ENCODE measurements at places on chromosomes 6 and 20.
A peak's percentile ranks its signal among the peaks of the same experiment; 100 is the strongest.

- no peak for DNase-seq
These were observed 37.8 kb upstream of the RNF144B start for GRCh38 chr6:18349386-18349785.

DNA sequence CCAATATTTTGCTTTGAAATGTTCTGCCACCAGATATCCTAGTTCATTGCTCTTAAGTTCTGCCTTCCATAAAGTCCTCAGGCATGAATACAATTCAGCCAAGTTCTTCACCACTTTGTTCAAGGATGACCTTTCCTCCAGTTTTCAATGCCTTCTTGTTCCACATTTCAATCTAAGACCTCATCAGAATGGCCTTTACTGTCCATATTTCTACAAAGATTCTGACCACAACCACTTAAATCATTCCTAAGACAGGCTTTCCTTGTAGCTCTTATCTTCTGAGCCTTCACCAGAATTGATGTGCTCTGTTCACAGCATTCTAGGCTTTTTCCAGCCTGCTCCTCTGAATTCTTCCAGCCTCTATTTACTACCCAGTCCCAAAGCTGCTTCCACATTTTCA is 319.0 kb downstream of the HACE1 start:
- DNase-seq = no peak

- no peak for DNase-seq
These were observed 51.6 kb downstream of the ZHX3 start for GRCh38 chr20:41265938-41266337.

GRCh38 chr6:137700751-137701477 is 166.1 kb upstream of the TNFAIP3 start:
- no peak for DNase-seq

GRCh38 chr6:107959392-107959791 is 1.4 kb upstream of the SEC63 start:
- DNase-seq = no peak

DNA sequence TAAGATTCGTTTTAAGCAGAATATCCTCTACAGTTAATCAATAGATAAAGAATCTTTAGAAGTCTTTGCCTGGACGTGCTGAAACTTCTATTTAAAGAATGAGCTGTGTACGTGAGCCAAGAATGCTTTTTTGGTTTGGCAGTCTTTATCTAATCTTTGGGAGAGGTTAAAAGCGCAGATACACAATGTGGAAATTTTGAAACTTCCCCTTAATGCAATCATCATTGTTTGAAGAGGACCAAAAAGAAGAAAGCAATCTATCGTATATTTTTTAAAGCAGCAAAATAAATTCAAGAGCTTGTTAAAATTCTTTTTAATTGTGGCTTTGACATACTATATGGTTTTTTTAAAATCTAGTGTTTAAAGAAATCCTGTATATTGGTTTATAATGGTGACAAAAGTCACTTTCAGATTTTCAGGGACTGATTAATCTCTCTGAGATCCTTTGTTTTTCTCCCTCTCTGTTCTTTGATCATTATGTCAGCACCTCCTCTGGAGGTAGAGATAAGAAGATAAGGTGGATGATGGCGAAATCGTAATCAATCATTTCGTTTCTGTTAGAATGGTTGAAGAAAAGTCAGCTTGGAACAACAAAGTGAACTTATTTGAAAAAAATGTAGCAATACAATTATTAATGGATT is 92.1 kb upstream of the FAM184A start:
- no peak for DNase-seq

DNA sequence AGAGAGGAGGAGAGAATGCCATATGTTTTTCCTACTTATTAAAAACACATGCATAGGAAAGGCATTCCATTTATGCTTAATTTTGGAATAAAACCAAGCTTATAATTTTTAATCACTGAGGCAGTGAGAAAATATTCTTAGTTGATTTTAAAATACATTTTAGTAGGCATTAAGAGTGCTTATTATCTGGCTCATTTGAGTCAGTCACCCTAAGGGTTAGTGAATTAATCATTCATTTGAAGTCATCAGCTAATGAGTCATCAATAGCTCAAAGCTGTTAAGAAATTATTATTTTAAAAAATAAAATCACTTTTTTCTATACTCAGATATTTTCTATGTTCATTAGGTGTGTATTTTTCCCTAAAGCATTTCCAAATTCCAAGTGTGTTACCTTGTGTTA is 81.6 kb downstream of the TMEM200A start:
- no peak for DNase-seq

- DNase-seq = no peak
These were observed 82.6 kb downstream of the THBS2 start for GRCh38 chr6:169171016-169171415.

- peak; percentile 98 for DNase-seq
These were observed at the start of gene AKIRIN2 for GRCh38 chr6:87701676-87702588. AKIRIN2 (minus strand) TSS chr6:87702233; CDS start chr6:87701684, 549 bp downstream.

GRCh38 chr6:106496823-106497222 is 132.5 kb downstream of the RTN4IP1 start:
- no peak for DNase-seq

DNA sequence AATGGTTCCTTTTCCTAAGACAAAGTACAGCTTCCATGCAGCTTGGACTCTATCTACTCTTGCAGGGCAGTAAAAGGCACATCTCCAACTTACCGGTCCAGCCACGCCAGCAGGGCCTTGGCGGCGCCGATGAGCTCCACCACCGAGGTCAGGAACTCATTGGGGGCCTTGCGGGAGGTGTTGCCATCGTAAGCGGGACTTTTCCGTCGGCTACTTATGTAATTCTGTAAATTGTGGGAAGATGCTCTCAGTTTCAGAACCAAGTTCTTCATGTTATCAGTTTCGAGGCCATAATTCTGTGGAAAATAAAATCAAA is 68.5 kb downstream of the CNKSR3 start:
- DNase-seq = no peak

DNA sequence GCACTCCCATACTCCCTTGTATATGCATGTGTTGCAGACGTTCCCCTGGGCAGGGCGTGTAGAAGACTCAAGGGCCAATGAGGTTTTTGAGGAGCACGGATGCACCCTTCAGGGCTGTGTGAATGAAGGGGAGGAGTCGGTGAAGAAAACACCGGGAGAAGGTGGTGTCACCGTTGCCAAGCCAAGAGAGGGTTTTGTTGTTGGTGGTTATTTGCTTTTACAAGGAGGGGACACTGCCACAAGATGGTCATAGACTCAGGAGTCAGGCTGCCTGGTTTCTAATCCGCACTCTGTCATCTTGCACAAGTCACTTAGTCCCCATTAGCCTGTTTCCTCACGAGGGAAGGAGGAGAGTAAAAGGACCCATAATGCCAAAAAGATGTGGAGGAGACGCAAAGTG is 124.0 kb downstream of the PXDC1 start:
- no peak for DNase-seq

GRCh38 chr20:62754991-62755356 is 41.3 kb upstream of the MRGBP start:
- no peak for DNase-seq

DNA sequence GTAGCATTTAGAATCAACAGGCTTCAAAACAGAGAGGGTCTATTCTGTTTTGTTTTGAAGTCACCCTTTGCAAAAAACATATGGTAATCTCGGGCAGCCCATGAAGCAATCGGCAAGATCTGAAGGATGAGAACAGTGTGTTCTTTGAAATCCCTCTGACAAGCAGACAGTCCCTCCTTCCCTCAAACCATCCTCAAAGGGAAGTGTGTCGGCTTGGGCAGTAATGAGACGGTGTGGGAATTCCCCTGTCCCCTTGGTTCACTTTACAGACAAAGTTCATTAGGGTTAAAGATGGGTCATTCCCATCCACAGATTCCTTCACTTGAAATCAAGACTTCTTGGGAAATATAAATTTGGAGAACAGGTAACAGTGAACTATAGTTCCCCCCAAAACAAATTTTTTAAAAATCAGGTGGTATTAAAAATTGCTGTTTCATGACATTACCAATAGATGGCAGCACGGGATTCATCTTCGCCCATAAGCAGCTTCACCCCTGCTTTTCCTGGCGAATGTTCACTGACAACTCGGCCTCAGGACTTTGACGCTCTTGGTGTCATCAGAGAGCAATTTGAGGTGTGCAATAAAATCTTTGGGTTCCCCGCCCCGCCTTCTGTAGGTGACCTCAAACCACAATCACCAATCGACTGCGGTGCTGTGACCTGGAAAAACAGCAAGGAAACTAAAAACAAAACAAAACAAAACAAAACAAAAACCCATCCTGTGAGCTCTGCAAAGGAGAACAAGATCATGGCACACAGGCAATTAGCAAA is 159.3 kb upstream of the TNFAIP3 start:
- no peak for DNase-seq

DNA sequence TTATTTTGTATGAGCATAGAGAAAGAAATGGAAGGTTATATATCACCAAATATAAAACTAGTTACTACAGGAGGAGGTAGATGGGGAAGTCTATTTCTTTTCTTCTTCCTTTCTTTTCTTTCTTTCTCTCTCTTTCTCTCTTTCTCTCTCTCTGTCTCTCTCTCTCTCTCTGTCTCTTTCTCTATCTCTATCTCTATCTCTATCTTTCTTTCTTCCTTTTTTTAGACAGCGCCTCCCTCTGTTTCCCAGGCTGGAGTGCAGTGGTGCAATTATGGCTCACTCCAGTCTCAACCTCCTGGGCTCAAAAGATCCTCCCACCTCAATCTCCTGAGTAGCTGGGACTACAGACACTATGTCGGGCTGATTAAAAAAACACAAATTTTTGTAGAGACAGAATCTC is 10.2 kb upstream of the SGK1 start:
- DNase-seq = no peak

GRCh38 chr20:4866429-4866828 is 134.9 kb downstream of the SLC23A2 start:
- no peak for DNase-seq

- DNase-seq = no peak
These were observed 428.6 kb downstream of the HACE1 start for GRCh38 chr6:104431096-104431495.

- peak; percentile 48 for DNase-seq
These were observed 105.1 kb upstream of the CNKSR3 start for GRCh38 chr6:154615483-154616025.

DNA sequence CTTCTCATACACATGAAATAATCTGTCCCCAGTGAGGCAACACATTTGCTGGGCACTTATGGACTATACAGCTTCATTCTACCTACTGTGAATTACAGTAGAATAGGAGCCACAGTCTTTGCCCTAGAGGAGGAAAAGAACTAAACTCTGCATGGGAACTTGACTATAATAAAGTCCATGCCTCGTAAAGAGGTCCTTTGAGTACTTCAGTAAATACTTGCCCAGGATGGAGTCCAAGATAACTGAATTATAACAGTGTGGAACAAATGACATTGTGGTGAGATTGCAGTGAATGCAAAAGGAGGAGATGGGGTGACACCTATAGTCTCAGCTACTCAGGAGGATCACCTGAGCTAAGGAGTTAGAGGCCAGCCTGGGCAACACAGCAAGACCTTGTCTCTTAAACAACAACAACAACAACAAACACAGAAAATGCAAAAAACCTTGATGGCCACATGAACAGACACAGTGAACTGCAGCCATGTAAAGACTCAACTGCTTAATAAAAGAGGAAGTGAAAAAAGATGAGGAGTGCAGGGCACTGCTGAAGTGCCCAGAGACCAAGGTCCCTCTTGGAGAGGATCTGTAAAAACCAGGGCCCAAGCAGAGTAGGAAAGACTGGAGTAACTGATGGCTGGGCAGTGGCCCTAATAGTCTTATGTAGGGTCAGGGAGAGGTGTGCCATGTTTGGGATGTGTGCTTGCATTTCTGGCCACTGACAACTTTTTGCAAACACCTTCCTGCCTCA is 3.7 kb downstream of the MRPS18A start:
- no peak for DNase-seq

GRCh38 chr20:44552950-44553908 is 29.1 kb upstream of the PKIG start:
- no peak for DNase-seq

DNA sequence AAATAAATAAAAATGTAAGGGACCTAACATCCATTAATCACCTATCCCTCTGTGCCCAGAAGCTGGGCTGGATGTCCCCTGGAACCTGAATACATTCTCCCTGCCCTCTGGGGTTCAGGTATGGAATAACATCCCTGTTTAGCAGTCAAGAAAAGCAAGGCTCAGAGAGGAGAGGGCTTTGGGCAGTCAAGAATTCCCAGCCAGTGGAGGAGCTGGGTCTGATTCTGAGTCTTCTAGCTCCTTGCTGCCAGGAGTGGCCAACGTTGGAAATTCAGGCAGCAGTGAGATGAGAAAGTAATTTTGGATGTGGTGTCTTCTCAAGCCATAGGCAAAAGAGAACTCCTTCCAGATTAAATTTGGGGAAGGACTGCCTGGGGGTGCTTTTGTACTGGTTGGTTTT is 42.6 kb upstream of the ZNFX1 start:
- DNase-seq = no peak

GRCh38 chr6:166927240-166927934 is 29.0 kb downstream of the RNASET2 start:
- no peak for DNase-seq

GRCh38 chr6:127148511-127148910 is 30.0 kb downstream of the RSPO3 start:
- DNase-seq = no peak

- DNase-seq = no peak
These were observed 34.5 kb upstream of the RREB1 start for GRCh38 chr6:7073082-7073820.

- DNase-seq = no peak
These were observed 756.1 kb upstream of the EPHA7 start for GRCh38 chr6:94175465-94175864.

DNA sequence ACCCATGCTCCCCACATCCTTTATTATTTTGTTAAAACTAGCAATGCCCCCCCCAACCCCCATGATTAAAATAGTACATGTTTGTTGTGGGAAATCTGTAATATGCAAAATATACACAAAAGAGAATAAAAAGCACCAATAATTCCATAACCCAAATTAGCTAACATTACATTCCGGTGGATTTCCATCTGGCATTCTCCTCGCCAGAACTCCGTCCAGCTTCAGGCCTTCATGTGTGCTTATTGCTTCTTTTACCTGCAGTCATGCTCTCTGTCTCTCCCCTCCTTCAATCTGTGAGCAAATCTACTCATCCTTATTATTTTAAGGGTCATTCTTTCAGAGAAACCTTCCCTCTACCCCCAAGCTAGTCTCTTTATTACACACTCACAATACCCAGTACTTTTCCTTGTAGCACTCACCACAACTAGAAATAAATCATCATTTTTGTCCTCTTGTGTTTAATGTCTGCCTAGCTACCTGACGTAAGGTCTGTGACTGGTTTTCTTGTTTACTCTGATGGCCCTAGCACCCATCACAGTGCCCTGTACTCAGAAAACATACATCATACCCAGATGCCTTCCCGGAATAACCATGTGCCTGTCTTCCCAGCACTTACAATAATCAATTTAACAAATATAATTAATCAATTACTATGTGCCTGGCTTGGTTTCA is 25.6 kb upstream of the IER3 start:
- no peak for DNase-seq

GRCh38 chr6:15363523-15364400 is 117.9 kb downstream of the JARID2 start:
- DNase-seq = no peak

DNA sequence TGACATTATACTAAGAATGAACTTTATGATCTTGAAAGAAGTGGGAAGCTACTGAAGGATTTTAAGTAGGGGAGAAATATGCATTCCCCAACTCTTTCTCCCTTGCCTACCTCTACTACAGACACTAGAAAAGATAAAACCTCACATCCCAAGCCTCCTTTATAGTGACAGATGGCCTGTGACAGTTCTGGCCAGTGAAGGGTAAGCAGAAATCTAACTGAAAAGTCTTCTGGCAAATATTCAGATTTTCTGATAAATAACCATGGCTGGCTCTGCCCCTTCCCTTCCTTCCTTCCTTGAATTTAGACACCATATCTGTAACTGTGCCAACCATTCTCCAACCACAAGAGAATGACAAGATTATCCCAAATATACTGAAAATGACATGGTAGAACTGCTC is 10.2 kb upstream of the BEND6 start:
- DNase-seq = no peak

GRCh38 chr6:166514196-166514595 is 72.3 kb downstream of the RAMACL start:
- DNase-seq = no peak

Data from brain pericyte (primary cell).